ENCODE measurements at places on chromosomes 12 and 14.
A peak's percentile ranks its signal among the peaks of the same experiment; 100 is the strongest.

GRCh38 chr14:70289138-70289537 lies 70.3 kb downstream of the COX16 start:
- peak; percentile 59 for DNase-seq

GRCh38 chr14:50000380-50001150 lies 107.7 kb downstream of the ARF6 start:
- peak; percentile 80 for DNase-seq

DNA sequence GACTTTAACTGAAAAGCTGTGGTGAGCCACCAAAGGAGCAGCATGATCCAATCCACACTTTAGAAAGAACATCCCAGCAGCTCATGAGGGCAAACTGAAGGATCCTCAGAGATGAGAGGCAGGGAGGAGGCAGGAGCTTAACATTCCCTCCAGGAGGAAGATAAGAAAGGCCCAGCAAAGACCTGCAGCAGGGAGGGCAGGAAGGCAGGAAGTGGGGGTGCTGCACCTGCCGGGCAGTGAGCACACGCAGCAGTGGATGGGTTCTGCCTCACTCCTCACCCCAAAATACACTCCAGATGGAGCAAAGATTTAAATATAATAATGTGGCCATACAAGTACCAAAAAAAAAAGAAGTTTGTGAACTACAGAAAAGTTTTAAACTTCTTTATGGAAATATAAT lies 48.4 kb downstream of the GCH1 start:
- no peak for DNase-seq

DNA sequence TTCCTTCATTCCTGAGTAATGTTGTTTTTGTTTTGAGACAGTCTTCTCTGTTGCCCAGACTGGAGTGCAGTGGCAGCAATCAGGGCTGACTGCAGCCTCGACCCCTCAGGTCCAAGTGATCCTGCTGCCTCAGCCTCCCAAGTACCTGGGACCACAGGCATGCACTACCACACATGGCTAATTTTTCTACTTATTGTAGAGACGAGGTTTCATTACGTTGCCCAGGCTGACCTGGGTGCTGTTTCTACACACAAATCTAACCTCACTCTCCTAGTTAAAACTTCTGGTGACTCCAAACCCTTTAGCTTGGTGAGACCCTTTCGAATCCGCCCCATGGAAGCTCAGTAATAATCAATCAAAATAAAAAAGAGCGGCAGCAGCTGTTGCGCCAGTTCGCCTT lies 1.3 kb downstream of the TMEM116 start:
- no peak for DNase-seq

GRCh38 chr14:65370801-65371248 lies 41.7 kb upstream of the FUT8 start:
- DNase-seq = no peak

All from activated CD4-positive, alpha-beta T cell treated with anti-CD3 and anti-CD28 coated beads, Interleukin-2, amount 50 U/mL, for 48 hours (primary cell).